Stimulated activated CD8-positive, alpha-beta memory T cell treated with anti-CD3 and anti-CD28 coated beads, Interleukin-4, amount 100 ng/mL, for 4 hours (primary cell): ENCODE measurements at places on chromosomes 11 and 22.
A peak's percentile ranks its signal among the peaks of the same experiment; 100 is the strongest.

- DNase-seq: no peak
These were observed 24.0 kb downstream of the TPST2 start for GRCh38 chr22:26565889-26566288.

DNA sequence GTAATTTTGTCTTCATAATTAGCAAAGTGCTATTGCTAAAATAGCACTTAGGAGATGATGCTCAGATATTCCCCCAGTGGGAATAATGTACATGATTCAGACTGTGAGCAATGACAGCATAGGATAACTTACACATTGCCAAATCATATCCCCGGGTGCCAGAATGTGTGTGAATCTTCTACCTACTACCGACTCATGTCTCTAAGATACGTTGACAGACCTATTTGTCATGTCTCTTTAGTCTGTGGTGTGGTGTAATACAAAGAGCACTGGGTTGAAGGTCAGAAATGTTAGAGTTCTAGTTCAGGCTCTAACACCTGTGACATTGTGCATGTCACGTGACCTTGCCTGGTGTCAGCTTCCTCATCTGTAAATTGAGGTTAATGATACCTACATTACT is 31.0 kb upstream of the PICALM start:
- no peak for DNase-seq

- no peak for DNase-seq
These were observed 198.2 kb upstream of the POU2AF2 start for GRCh38 chr11:111047374-111047773.

GRCh38 chr11:58028687-58029411 is 1.9 kb upstream of the OR6Q1 start:
- no peak for DNase-seq

- DNase-seq: no peak
These were observed 3.0 kb downstream of the LYVE1 start for GRCh38 chr11:10565493-10565892.

DNA sequence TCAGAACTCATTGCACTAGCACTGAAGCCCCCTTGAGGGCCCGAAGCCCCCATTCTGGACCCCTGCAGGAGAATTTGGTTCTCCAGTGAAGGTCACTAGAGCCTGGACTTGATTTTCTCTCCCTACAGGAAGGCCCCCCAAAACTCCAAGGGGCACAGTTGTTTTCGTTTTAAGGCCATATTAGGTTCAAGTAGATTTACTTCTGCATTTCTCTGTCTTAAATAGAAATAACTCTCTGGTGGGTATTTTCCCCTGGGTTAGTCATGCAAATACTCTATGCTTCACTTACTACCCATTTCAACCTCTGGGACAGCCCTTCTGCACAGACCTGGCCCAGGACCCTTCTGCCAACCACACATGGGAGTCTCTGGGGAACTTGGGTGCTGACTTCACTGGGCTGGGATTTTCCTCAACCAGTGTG is 41.6 kb downstream of the WEE1 start:
- DNase-seq: no peak

DNA sequence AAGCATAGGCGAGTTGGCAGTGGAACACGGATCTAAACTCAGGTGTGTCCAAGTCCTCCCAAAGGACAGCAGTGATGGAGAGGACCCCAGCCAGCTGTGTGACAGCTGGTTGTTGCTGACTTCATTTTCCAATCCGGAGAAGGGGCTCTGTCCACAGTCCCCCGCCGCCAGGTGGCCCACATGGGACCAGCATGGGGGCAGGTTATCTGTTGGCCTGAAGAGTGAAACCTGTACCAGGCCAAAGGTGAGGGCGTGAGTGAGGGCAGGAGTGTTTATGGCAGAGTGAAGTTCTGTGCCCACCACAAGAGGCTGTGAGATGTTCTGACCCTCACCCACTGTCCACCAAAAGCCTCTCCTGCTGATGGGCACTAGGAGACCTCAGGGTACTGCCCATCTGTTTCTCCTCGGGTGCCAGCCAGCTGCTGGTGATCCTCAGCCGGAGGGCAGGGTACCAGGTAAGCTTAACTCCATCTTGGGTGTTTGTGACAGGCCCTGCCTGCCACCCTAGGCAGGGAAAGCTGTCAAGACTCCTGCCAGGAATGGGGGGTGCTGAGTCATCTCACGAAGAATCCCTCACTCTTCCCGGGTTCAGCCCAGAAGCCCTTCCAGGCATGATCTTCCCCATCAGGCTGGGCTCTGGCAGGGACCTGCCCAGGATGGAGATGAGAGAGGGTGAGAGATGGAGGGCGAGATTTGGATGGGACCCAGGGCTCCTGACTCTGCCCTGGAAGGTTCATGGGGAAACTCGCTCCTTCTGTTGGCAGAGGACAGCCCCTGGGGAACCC is 15.5 kb upstream of the TAB1 start:
- DNase-seq: no peak

- DNase-seq: no peak
These were observed 540.0 kb downstream of the SOX6 start for GRCh38 chr11:15816260-15816871.

GRCh38 chr11:126423154-126423553 is 67.7 kb downstream of the ST3GAL4 start:
- no peak for DNase-seq

DNA sequence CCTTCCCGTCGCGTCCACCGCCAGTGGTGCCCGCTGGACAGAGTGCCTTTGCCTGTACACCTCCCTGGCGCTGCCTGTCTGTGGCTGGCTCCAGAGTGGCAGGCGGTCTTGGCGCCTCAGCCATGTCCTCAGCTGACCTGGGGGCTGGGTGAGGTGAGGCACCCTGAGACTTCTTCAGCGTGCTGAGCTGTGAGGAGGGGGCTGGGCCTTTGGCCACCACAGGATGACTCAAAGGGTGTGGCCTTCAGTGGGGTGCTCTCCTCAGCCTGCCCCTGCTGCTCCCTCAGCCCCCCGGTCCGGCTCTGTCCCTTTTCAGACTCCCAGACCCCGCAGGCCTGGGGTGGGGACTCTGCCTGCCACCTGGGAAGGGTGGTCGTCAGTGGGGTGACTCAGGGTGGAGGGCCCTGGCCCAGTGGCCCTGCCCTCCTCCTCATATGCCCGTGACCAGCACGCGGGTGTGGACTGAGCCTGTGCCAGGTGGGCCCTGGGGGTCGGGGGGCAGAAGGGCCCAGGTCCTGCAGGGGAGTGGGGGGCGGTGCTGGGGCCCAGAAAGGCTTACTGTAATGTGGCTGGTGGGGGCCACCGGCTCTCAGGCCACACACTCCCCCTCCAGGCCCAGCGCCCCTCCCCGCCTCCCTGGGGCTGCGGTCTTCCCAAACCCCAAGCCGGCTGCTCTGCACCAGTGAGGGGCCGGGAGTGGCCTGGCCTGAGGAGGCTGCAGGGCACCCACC is 15.9 kb downstream of the CRELD2 start:
- DNase-seq: no peak

GRCh38 chr11:128848815-128849455 is 18.2 kb downstream of the KCNJ1 start:
- peak; percentile 16 for DNase-seq

DNA sequence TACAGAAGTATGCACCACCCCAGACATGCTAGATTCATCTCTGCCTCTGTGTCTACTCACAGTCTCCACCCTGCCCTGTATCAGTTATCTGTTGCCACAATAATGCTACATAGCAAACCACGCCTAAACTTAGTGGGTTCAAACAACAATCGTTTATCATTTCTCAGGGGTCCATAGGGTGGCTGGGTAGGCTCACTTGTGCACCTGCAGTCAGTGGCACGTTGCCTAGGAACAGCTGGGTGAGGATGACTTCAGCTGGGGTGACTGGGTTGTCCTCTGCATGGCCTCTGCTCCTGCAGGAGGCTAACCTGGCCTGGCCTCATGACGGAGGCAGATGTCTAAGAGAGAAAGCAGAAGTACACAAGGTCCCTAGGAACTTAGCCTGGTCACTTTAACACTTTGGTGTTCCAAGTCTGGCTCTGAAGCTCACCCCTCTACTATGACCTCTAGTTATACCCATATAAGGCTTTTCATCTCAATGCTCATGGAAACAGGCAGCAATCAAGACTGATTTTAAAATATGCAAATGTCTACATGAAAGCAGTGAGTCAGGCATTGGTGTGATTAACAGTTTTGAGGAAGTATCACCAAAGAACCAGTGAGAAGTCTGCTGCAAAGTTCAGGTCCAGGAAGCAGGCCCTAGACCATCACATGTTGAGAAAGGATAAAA is 10.7 kb downstream of the OLFML1 start:
- no peak for DNase-seq

DNA sequence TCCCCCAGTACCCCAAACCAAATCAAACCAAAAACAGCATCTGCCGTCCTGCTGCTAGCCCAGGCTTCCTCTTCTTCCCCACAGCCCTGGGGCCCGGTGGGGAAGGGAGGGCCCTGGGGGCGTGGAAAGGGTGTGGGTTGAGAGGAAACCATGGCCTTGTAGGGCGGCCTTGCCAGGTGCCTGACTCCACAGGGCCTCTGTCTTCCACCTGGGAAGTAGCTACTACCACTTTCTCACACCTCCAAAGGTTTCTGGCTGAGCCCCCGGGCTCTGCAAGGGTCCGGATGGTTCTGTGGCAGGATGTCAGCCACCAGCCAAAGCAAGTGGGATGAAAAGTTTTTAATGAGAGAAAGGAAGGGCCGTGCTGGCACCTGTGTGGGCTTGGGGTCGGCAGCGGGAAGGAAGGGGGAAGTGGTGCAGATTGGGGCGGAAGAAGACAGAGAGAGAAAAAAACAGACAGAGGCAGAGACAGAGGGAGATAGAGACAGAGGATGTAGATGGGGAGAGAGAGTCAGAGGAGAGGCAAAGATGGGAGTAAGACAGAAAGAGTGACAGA is 10.5 kb downstream of the TPST2 start:
- DNase-seq: no peak

- DNase-seq: no peak
These were observed 10.9 kb upstream of the TNNT3 start for GRCh38 chr11:1908618-1909017.

DNA sequence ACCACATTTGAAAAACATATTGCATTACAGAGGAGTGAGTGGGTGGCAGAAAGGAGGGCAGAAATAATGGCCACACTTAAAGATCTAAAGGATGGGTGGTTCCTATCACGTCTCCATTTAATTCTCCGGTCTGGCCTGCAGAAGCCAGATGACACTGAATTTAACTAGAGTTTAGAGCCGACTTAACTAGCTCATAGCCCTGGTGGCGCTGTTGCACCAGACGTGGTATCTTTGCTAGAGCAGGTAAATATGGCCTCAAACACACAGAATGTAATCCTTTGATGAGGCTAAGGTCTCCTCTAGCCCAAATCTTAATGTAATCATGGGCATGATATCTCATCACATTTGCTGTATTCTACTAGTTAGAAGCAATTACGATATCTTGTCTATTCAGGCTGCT is 51.5 kb upstream of the GAL start:
- no peak for DNase-seq

DNA sequence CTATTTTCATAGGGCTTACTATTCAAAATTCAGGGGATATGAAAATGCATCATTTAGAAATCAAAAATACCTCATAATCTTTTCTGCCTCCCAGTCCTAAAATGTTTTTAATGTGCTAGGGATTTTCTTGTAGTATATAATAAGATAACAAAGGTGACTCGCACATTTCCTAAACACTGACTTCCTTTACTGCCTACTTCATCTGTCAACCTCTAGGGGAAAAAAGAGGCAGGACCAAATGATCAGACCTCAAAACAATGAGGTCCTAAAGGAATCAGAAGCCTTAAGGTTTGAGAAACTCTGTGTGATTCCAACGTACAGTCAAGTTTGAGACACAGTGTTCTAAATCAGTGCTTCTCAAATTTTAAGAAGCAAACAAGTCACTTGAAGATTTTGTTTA is 56.1 kb upstream of the POU2AF2 start:
- no peak for DNase-seq

DNA sequence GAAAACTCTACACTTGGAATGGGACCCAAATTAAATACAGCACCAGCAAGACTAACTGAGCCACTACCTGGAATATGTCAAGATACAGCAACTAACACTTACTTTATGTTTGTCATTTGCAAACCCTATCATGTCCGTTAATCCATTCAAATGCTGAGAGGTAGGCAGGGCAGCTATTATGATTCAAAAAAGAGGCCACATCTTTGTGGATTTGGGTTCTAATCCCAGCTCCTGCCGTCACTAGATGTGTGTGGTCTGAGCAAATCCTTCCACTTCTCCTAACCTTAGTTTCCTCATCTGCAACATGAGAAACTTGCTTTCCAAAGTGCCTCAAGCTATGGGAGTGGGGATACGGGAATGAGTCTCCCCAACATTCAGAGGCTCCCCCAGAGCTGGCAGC is 24.2 kb downstream of the FLI1 start:
- no peak for DNase-seq

GRCh38 chr11:93756748-93757147 is 15.3 kb downstream of the C11orf54 start:
- no peak for DNase-seq

GRCh38 chr11:100841711-100842407 is 154.8 kb downstream of the ARHGAP42 start:
- no peak for DNase-seq

DNA sequence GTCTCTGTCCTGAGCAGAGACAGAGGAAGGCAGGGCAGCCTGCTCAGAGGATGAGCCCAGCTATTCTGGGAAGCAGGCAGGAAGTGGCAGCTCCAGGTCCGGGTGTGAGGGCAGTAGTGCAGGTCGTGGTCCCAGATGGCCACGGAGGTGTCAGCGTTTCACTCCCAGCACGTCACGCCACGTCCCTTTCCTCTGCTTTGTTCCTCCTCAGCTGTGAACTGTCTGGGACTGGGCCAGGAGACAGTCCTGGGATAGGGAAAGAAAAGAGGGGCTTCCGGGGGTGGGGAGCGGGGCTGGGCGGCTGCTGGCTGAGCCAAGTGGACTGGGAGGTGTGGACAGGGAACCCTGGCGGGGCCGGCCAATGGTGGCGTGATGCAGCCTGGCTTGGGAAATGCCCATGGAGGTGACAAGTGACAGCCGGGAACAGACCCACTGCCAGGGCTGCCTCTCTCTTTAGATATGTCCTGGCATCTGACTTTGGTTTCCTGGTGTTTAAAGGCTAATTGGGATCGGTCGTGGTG is 64.7 kb downstream of the KCNQ1 start:
- no peak for DNase-seq

DNA sequence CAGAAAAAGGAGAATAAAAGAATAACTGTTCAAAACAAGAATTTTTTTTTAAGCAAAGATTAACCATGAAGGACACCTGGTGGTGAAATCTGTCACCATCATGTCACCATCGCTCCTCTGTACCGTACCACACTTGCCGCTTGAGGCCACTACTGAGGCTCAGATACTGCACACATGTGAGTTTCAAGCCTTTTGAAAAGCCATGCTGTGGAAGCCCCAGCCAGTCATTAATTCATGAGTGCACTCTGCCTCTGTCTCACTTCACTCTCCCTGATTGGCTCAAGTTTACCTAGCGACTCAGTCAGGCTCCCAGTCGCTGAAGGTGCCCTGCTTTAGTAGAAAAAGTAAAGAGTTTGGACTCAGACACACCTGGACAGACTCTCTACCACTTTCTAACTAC is 6.6 kb upstream of the MS4A12 start:
- no peak for DNase-seq
